Stomach (tissue), 19 donors: ENCODE measurements at places on chromosomes 4 and X.

DNA sequence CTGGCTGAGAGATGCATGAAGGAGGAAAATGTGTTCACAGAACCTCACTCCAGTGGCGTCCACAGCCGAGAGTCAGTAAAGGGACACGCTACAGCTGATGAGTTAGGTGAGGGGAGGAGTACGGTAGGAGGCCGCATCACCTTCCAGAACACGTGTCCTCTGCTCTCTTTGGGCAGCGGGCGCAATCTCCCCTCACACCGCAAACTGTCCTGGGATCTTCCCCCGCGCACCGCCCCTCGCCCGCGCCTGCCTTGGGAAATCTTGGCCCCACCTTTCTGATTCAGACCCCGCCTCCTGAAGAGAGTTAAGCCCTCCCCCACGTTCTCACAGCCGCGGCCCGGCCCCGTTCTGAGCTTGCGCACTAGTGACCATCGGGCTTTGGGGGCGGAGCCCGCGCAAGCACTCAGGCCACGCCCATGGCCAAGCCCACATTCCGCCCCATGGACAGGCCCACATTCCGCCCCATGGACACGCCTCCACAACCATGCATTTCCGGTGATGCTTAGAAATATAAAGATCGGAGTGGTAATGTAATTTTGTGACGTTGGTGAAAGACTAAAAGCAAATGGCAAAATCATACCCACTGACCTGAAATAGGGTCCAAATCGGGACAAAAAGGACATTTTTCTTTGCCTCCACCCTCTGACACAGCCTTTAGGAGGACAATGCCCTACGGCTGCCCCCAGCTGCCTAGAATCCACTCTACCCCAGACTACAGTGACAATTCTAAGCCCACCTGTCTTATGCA lies 13.3 kb downstream of the SMIM10 start:
- H3K27me3 ChIP-seq = no peaks in the 10 kb centered on the region
- no peaks in the 10 kb centered on the region for H3K4me1 ChIP-seq

DNA sequence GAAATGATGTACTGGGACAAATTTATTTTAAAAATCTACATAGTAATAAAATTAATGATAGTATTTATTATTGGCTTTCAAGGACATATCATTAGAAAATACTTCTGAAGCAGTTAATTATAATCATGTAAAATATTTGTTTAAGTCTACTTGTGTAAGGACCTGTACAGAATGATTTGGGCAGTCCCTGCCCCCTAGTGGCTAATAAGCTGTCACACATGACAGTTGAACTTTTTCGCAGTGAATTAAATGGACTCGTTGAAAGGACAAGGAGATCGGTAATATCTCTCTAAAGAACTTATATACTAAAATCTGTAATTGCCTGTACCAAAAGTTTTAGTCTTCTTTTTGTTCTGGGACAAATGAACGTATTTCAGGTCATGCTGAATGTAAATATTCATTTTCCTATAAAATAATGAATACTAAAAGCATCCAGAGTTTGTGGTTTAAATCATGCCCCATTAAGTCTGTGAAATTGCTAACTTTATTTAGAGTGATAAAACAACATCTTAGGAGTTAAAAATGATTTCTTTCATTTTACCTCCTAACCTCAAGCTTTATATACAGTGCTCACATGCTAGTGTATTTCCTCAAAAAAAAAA lies 13.6 kb downstream of the EXOC1 start:
- H3K4me3 ChIP-seq = no peak overlapping the region
- peaks cover 4% of the 10 kb centered on the region for H3K4me1 ChIP-seq
- no peaks in the 10 kb centered on the region for H3K27me3 ChIP-seq
- peaks cover 62% of the 10 kb centered on the region for H3K36me3 ChIP-seq
- DNase-seq = no peak
- H3K27ac ChIP-seq = peak overlapping the region; percentile 60

DNA sequence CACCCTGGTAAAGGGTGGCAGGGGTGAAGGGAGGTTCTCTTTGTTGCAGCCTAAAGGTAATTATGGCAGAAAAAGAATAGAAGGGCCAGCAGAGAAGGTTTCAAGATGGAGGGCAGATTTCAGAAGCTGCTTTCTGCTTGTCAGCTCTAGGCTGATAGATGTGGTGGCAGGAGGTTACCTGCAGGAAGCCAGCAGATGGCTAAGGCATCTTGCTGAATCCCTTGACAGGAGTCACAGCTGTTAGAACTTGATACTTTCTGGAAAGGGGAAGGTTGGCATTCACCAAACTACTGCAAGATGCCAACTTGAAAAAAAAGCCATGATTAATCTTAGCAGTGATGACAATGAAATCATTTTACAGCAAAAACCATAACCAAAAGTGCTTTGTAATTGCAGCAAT lies 69.5 kb upstream of the CBLL2 start:
- H3K27ac ChIP-seq = no peak overlapping the region
- H3K4me1 ChIP-seq = no peaks in the 10 kb centered on the region
- no peak overlapping the region for H3K4me3 ChIP-seq
- DNase-seq = no peak
- H3K27me3 ChIP-seq = peaks cover 4% of the 10 kb centered on the region
- no peaks in the 10 kb centered on the region for H3K36me3 ChIP-seq

GRCh38 chr4:1541449-1542225 lies 135.4 kb upstream of the NKX1-1 start:
- no peak for DNase-seq
- no peak overlapping the region for H3K4me3 ChIP-seq
- H3K4me1 ChIP-seq = peaks cover 5% of the 10 kb centered on the region
- H3K27ac ChIP-seq = no peak overlapping the region

DNA sequence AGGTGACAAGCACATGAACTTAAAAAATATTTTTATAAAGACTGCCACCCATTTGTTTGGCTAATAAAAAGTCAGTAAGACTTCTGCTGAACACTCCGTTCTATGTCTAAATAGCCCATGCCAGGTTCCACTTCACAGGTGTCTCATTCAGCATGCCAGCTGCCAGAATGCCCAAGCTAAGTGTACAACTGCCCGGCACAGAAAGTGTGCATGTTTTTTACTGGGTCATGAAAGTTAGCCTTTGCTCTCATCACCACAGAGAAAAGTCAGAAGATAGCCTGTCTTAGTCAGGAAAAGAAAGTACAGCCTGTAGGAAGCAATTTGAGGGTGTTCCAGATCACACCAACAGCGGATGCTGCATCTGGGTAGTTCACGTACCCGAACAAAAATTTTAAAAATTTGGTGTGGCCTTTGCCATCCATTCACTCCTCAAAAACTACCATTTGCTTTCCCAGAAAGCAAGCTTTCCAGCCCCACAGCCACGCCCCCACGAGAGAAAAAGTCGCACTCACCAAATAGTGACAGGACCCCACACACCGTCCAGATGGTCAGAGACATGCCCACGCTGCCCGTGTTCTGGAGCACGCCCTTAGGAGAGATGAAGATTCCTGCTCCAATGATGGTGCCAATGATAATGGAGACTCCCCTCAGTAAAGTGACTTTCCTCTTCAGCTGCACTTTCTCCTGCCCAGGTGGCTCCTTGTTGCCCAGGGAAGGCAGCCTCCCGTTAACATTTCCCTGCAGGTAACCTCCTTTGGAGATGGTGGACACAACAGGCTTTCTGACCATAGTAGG lies 671 bp downstream of the SLC7A11 start:
- DNase-seq = peak; percentile 13
- H3K4me1 ChIP-seq = no peaks in the 10 kb centered on the region

DNA sequence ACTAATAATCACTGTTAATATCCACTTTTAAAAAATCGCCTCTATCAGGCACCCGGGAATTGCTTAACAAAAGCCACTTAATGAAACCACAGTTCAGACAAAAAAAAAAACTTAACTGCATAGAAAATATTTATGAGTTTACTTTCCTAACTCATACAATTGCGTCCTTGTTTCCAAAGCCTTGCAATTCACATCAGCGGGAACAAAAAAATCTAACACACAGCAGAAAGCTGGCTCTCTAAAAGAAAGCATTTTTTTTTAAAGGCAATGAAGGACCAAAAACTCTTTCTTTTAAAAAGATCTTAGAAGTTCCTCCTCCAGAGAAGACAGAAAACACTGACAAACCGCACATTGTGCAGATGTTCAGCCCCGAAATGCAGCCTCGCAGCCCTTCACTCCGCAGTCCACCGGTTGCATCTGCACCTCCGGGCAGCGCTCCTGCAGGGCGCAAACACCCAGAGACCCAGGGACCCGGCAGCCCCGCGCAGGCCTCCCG lies 812 bp downstream of the FAT1 start:
- no peaks in the 10 kb centered on the region for H3K4me1 ChIP-seq
- peak overlapping the region; percentile 93 for H3K27ac ChIP-seq
- peak overlapping the region; percentile 85 for H3K4me3 ChIP-seq

DNA sequence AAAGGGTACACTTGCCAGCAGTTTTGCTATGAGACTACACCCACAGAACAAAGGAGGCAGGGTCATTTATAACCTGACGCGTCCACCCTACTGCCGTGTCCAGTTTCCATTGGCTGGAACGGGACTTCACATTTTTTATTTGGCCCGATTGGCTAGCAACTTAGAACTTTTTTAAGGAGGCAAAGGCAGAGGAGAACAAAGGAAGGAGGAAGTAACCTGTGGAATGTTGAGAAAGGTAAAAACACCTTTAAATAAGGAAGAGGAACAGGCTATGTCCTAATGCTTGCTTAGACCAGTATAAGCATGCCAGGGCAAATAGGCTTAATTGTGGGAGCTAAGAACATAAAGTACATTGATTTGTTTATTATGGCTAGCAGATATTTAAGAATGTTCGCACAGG lies 18.7 kb downstream of the KDM6A start:
- H3K36me3 ChIP-seq = no peaks in the 10 kb centered on the region
- DNase-seq = peak; percentile 60
- H3K27me3 ChIP-seq = no peaks in the 10 kb centered on the region
- H3K27ac ChIP-seq = peak overlapping the region; percentile 68

GRCh38 chrX:47649271-47649670 lies 1.1 kb downstream of the ELK1 start:
- peak overlapping the region; percentile 67 for H3K4me3 ChIP-seq
- DNase-seq = no peak
- no peaks in the 10 kb centered on the region for H3K27me3 ChIP-seq
- H3K36me3 ChIP-seq = peaks cover 17% of the 10 kb centered on the region
- peak overlapping the region; percentile 90 for H3K27ac ChIP-seq

- peak; percentile 81 for DNase-seq
- no peaks in the 10 kb centered on the region for H3K36me3 ChIP-seq
- H3K4me1 ChIP-seq = peaks cover 41% of the 10 kb centered on the region
- H3K27ac ChIP-seq = no peak overlapping the region
- H3K4me3 ChIP-seq = peak overlapping the region; percentile 63
- no peaks in the 10 kb centered on the region for H3K27me3 ChIP-seq
Measured at GRCh38 chr4:78056265-78057129, 626 bp upstream of the FRAS1 start.

DNA sequence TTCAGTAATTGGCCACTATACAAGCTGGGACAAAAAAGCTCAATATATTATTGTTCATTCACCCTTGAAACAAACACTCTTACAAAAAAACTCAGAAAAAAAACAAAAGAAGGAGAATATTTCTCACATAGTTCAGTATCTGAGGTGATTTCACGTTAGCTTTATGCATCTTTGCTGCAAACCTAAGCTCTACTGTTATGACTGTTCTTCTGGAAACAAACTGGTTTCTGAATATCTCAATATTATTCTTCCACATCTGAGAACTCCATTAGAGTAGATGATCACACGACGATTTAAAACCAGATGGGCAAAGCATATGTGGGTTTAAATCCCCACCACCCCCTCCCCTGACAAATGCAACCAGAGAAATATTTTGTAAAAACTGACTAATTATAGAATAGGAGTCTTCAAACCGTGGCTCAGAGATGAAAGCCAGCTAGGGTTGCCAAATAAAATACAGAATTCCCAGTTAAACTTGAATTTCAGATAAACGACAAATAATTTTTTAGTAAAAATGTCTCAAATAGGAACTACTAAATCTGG lies 182.0 kb upstream of the FAM241A start:
- DNase-seq = no peak
- no peak overlapping the region for H3K27ac ChIP-seq
- H3K27me3 ChIP-seq = no peaks in the 10 kb centered on the region
- H3K4me3 ChIP-seq = no peak overlapping the region

DNA sequence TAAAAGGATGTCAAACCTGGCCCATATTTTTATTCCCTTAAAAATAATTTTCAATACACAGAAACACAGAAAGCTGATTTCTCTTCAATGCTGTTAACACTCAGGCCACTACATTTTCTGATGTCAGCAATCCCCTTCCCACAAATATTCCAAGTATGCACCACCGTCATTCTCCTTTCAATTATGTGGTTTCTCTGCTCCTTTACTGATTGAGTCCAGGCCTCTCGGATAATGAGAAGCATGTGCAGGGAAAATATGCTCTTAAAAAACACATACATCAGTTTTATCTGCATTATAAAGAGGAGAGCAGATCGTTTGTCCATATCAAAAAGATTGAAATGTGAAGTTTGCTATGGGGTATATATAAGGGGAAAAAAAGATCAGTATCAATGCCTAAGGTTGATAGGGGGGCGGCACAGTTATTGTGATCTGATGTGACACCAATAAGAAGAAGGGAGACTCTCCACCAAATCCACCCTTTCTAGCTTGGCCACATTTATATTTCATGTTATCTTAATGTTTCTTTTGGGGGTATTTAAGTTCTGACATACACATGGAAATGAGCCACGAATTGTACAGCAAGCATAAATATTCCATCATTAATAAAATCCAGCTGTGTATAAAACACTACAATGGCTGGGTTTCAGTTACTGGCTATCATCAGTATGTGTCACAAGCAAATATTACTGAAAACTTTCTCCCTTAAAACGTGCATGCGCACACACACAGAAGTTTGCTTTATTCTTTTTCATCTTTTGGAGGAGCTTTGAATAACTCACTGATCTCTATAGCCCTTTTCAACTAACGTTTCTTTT lies 6.4 kb downstream of the AMOT start:
- no peak overlapping the region for H3K4me3 ChIP-seq
- H3K27ac ChIP-seq = no peak overlapping the region

DNA sequence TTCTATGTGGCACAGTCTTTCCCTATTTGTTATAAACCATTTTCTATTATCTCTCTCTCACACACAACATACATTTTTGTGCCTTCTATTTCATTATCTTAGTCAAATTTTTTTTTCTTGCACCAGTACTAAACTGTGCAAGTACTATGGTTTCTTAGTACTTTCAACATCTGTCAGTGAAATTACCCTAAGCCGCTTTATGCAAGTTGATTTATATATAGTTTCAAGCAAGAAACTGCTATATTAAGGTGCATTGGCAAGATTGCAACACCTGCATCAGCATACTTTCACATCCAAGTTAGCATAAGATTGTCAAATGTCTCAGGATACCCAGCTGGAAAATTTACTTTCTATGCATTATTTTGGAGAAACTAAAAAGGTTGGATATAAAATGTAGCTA lies 180.2 kb upstream of the FSTL5 start:
- H3K36me3 ChIP-seq = no peaks in the 10 kb centered on the region
- DNase-seq = no peak
- no peaks in the 10 kb centered on the region for H3K27me3 ChIP-seq
- no peak overlapping the region for H3K27ac ChIP-seq
- H3K4me3 ChIP-seq = no peak overlapping the region
- H3K4me1 ChIP-seq = no peaks in the 10 kb centered on the region

- DNase-seq = no peak
- H3K36me3 ChIP-seq = no peaks in the 10 kb centered on the region
- H3K27ac ChIP-seq = no peak overlapping the region
- H3K4me1 ChIP-seq = no peaks in the 10 kb centered on the region
- H3K4me3 ChIP-seq = no peak overlapping the region
Measured at GRCh38 chrX:6954836-6955235, 192.7 kb upstream of the STS start.

- H3K4me1 ChIP-seq = no peaks in the 10 kb centered on the region
- no peak overlapping the region for H3K27ac ChIP-seq
- H3K36me3 ChIP-seq = no peaks in the 10 kb centered on the region
- no peak for DNase-seq
- H3K4me3 ChIP-seq = no peak overlapping the region
Measured at GRCh38 chrX:50691820-50692219, 122.2 kb downstream of the SHROOM4 start.
